ENCODE measurements at places on chromosomes 5 and 9.

GRCh38 chr5:95861221-95861863 is 38.8 kb upstream of the GLRX start:
- no peak for DNase-seq

GRCh38 chr5:19233573-19233972 is 754.4 kb downstream of the CDH18 start:
- DNase-seq = no peak

GRCh38 chr9:130854092-130854491 is 19.0 kb downstream of the ABL1 start:
- DNase-seq = no peak

- DNase-seq = no peak
These were observed 561.8 kb downstream of the BNC2 start for GRCh38 chr9:16308645-16309044.

DNA sequence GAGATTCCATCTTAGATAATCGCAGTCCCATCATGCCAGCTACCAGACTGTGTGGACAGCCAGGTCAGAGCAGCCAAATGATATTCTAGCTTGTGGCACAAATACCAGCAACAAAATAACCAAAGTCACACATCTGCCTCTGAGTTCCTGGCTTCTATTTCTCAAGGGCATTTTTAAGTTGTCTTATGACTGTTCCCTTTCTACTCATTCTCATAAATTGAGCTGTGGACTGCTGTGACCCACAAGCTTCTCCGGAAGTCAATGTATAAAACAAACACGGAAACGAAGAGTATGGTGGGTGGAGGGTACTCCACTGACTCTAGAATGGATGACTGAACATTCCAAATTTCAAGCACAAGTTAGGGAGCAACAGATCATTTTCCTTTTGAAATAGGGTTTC is 43.9 kb downstream of the PDCD1LG2 start:
- DNase-seq = no peak

GRCh38 chr9:76404401-76404800 is 10.2 kb upstream of the RFK start:
- DNase-seq = no peak

- DNase-seq = no peak
These were observed 10.2 kb downstream of the NCS1 start for GRCh38 chr9:130182381-130182909.

DNA sequence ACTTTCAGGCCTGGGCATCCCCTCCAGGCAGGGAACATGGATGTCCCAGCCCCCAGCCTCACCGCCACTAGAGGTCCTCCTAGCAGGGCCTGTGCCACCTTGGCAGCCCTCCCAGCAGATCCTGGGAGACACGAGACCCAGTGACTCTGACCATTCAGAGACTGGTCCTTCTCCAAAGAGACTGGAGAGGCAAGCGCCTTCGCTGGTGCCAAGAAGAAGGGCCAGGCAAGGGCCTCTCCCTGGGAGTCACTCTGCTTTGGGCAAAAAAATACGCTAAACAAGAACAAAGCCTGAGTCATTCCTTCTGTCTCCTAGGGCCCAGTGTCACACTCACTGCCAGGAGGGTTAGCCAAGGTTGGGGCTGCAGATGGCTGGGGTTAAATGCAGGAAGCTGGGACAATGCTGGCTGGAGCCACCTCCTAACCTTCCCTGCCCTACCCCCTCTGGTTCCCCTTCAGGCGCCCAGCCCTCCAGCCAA is 35.3 kb upstream of the SMIM23 start:
- DNase-seq = no peak

DNA sequence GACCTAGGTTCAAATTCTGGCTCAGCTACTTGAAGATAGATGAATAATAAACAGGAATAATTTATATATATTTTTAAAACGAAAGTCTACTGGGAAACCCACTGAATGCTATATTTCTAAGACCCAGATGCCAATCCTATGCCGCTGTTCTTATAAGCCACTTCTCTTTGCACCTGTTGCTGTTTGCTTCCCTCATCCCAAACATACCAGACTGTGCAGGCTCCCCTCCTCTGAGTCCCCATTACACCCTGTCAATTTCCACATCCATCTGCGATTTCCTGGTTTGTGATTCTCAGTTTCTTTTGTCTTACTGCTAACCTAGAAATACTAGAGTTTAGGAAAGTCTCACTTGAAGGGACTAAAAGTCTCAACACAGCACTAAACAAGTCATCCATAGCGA is 92.8 kb upstream of the CAST start:
- no peak for DNase-seq

GRCh38 chr9:111108946-111109345 is 70.7 kb upstream of the LPAR1 start:
- no peak for DNase-seq

GRCh38 chr5:87260604-87261192 is 7.0 kb upstream of the RASA1 start:
- no peak for DNase-seq

- DNase-seq = peak; percentile 61
These were observed 34.0 kb downstream of the ADAM19 start for GRCh38 chr5:157541447-157542118.

DNA sequence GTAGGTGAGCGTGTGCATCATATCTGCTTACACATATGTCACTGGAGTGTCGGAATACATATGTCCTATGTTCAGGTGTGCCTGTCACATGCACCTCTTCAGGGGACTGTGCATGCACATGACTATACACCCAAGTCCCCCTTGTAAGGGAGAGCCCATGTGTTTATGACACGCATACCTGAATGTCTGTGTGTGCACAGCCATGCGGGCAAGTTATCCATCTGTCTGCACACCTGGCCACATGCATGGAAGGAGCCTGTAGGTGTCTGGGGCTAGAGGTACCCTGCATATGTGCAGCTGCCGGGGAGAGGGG is 622 bp upstream of the RGS14 start:
- DNase-seq = no peak

DNA sequence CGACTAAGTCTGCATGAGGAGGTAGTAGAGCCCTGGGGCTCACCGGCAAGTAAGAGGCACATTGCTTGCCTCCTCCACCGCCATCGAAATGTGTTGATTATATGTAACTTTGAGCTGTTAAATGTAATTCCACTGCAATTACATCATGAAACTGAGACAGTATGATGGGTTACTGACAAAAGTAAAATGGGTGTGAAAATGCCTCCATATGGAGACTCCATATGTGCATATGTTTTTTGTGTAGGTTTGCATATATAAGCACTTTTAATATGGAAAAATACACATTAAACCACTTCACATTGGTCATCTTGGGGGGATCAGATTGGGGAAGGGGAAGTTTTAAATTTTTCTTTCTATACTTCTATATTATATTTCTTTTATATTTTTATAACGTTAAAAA is 29.8 kb downstream of the NFIL3 start:
- no peak for DNase-seq

DNA sequence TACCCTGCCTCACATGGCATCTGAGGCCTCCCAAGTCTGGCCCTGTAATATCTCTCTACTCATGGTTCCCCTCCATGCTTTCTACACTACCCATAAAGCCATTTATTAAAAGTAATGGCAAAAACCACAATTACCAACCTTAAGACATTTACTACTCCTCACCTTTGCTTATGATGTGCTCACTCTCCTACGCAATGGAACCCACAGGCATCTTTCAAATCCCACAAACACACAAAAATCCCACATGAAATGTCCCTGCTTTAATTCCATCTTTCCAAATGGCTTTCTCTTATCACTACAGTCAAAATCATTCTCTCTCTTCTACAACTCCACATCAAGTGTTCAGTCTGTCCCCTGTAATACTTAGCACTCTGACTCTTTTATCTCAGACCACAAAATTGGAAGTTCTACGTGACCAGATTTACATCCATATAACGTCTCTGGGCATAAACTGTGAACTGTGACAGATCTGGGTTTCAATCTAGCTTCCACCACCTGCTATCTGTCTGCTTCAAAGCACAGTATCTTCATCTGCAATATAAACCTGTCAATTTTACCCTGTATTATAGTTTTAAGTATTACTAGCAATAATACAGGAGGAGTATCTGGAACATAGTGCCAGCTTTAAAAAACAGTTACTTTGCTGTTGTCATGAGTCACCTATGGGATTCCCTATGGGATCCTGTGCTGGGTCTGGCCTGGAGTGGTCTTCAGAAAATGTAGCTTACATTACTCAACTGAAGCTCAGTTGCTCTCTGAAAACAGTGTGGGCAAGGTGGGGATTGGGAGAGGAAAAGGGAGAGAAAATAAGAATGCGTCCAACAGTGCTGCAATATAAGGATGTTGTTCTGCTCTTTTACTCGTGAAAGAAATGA is 137.1 kb upstream of the TRIM32 start:
- DNase-seq = no peak

DNA sequence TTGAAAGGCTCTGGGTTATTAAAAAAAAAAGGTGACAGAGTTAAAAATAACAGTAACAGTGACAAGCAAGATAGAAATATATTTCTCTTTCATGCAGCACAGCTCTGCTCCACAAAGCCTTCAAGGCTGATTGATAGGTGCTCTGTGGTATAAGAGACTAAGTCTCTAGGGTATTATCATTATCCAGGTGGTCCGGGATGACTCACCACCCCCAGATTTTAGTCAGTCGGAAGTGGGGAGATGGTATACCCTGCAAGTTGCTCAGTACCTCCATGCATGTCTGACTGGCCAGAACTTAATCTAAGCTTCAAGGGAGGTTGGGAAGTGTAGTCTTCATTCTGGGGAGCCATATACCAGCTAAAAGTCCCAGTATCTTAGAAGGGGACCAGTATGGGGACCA is 76.1 kb downstream of the SLC1A3 start:
- DNase-seq = no peak

GRCh38 chr9:121999556-121999955 is 93.6 kb downstream of the TTLL11 start:
- peak; percentile 12 for DNase-seq

- no peak for DNase-seq
These were observed 16.9 kb upstream of the CPLX2 start for GRCh38 chr5:175854231-175855040.
